AG04449 (cell line): ENCODE measurements at places on chromosomes 16 and 17.

DNA sequence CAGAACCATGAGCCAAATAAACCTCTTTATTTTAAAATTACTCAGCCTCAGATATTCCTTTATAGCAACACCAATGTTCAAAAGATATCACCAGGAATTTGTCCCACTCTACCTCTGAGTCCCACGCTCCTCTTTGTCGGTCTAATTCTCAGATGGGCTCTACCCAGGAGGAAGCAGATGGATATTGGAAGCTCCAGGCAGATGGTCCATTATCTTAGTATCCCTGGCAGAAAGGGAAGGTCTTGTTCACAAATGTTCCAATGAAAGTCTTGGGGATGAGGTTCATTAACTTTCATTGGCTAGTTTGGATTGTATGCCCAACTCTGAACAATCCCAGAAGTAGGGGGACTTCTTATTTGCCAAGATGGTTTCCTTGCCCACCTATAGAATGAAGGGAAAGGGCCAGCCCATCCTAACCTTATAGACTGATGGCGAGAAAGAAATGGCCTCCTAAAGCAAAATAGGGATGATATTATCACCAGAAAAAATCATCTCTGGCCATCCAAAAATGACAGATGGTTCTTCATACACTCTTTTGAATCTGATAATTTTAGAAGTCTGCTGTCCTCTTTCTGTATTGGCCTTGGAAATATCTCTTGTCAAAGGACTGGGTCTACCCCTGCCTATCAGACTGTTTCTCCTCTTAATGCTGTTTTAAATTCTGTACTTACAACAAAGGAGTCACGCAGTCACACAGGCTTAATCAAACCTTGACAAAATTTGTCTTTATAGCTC lies 21.3 kb upstream of the ELAC2 start:
- no peak for DNase-seq

DNA sequence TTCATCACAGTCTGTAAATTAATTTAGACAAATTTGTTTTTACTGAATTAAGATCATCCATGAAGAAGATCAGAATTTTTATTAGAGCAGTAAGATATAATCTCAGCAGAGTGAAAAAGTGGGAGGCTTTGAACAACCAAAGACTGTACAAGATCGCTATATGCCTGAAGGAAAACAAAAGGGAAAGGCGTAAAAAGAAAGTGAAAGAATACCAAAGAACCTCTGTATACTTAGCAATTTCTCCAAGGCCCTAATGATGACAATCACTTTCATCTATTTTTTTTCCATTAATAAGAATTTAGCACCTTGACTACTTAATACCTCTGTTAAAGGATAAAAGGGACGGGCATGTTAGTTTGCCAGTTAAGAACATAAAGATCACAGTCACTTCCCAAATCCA lies 38.6 kb upstream of the ABCA10 start:
- DNase-seq, result no peak

DNA sequence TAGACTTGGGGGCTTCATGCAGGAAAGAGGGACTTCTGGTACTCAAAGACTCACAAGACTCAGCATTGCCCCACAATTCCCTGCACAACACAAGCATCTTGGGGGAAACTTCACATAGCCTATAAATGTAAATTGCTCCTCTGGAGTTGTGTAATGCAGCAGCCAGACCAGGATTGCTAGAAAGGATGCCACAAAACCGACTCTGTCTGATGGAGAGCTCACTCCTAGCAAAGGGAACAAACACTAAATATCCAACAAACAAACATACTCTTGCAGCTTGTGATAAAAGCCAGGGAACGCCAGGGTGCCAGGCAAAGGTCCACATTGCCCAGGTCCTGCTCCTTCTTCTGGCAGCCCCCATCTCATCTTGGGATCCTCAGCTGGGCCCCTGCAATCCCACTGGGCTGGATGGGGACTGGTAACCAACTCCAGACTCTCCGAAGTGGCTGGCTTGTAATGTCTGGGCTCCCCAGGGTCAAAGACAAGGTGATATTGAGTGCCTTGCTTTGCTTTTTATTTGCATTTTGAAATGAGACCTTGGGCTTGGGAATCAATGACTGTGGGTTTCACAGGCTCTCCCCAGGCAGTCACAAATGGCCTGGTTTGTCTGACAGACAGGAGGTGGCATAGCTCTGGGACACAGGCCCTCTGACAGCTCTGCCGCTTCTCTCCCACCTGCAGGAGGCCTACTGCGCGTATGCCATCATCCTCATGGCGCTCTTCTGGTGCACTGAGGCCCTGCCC lies 15.3 kb downstream of the SLC13A2 start:
- DNase-seq, result no peak

GRCh38 chr17:27952366-27952765 lies 59.2 kb upstream of the LYRM9 start:
- no peak for DNase-seq

GRCh38 chr16:75860326-75861053 lies 134.2 kb upstream of the CPHXL start:
- no peak for DNase-seq

DNA sequence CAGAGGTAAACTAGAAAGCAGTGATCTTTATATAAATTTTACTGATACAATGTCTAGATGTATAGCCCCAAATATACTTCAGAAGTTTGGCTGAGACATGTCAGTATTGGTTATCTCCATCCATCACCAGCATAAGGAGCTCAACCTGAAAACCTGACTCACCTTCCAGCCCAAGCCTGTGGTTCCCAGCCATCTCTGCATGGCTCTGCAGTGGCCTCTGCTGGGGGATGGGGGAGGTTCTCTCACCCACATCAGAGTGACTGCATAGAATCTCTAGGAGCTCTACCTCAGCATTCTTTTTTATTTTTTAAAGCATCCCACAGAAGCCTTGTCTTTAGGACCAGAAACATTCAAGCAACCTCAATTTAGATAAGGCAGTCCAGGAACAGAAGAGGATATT lies 27.3 kb downstream of the USP7 start:
- DNase-seq, result no peak

DNA sequence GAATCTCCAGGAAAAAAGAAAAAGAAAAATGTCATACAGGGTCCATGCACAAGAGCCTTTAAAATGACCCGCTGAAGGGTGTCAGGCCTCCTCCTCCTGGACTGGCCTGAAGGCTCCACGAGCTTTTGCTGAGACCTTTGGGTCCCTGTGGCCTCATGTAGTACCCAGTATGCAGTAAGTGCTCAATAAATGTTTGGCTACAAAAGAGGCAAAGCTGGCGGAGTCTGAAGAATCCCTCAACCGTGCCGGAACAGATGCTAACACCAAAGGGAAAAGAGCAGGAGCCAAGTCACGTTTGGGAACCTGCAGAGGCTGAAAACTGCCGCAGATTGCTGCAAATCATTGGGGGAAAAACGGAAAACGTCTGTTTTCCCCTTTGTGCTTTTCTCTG lies 845 bp downstream of the STH start:
- no peak for DNase-seq

GRCh38 chr17:49597928-49598655 lies 22.4 kb downstream of the NXPH3 start:
- DNase-seq, result no peak

DNA sequence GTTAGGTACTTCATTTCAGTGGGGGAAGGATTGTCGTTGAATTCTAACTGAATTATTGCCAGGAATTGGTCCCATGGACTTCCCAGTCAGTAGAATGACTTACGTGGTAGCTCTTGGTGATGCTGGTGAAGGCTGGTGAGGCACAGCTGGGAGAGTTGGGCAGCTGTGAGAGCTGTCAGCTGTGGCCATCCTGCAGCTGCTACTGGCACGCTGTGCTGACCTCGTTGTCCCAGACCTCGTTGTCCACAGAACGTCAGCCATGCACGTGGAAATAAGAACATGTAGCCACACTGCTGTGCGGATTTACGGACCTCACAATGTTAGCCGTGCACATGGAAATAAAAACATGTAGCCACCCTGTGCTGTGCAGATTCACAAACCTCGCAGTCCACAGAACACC lies 102.3 kb downstream of the NPIPB11 start:
- no peak for DNase-seq

- no peak for DNase-seq
Measured at GRCh38 chr16:30503403-30504296, 22.7 kb downstream of the ZNF768 start.

GRCh38 chr16:29959293-29959692 lies 2.6 kb upstream of the TMEM219 start:
- no peak for DNase-seq

GRCh38 chr17:6756425-6757031 lies 682 bp downstream of the XAF1 start:
- DNase-seq, result no peak

DNA sequence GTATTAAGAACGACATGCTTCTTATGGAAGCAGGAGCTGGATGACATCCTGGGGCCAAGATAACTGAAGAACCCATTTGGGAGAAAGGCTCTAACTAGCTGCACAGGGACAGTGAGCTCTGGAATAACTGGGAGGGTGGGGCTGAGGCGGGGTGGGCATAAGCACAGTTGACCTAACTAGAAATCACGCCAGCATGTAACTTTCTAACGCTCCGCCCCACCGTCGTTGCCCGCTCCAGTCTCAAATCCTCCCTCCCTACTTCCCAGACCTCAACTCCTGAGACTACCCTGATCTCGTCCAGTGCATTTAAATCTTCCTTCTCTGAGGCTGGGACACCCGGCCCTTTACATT lies 436 bp downstream of the PHB1 start:
- no peak for DNase-seq

GRCh38 chr17:56392321-56392720 lies 201.2 kb upstream of the NOG start:
- no peak for DNase-seq

DNA sequence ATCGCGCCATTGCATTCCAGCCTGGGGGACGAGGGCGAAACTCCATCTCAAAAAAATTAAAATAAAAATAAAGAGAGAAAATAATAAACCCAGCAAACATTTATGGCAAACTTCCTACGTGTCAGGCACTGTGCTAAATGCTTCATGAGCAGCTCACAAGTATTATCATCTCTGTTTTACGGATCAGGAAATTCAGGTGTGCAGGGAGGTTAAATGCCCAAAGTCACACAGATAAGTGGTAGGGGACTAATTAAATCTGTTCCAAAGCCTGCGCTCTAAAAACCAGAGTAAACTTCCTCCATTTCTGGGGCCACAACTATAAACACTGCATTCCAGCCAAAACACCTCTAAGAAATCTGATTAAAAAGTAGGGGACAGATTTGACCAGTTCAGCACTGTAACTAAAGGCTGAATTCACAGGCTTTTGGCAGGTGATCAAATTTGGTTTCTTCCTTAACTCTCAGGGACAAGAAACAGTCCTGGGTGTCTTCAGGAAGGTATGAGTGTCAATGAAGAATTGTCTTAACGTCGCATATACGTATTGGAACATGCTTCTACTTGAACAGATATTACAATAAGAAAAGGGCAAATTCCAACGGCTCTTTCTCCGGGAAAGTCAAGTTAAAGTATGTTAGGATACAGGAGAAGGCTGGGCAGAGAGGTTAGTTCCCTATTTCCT lies 996 bp downstream of the STRADA start:
- no peak for DNase-seq

DNA sequence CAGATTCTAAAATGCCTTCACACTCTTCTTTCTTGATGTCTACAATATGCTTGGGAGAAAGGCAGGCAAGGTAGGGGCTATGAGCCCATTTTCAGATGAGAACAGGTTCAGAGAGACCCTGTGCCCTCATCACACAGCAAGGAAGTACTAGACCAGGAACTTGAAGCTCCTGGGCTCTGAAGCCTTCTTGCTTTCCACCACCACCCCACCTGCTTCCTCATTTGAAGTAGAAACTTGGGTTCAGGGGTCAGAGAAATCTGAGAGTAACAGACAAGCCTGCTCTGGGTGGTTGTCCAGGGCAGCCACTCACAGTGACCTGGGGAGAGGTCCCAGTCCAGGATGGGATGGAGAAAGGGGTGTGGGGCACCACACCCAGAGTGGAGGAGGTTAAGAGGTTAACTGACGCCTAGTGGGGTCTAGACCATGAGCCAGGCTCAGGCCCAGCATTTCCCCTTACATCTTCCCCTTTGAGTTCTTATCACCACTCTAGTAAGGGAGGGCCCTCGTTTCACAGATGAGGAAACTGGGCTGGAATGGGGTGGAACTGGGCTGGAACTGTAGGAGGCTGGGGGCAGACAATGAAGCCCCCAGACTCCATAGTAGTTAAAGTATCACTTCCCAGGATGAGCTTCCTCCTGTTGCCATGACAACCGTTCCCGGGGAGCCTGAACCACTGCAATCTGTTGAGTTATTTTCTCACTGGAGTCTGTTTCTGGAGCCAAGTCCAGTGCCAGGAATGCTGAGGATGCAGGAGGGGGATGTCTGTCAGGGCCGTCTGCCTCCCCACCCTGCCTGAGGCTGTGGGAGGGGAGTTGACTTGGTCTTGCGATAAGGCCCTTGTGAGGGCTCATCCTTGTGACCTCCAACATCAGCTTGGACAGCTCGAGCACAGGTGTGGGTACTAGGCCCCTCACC lies 16.2 kb upstream of the PHF12 start:
- no peak for DNase-seq

DNA sequence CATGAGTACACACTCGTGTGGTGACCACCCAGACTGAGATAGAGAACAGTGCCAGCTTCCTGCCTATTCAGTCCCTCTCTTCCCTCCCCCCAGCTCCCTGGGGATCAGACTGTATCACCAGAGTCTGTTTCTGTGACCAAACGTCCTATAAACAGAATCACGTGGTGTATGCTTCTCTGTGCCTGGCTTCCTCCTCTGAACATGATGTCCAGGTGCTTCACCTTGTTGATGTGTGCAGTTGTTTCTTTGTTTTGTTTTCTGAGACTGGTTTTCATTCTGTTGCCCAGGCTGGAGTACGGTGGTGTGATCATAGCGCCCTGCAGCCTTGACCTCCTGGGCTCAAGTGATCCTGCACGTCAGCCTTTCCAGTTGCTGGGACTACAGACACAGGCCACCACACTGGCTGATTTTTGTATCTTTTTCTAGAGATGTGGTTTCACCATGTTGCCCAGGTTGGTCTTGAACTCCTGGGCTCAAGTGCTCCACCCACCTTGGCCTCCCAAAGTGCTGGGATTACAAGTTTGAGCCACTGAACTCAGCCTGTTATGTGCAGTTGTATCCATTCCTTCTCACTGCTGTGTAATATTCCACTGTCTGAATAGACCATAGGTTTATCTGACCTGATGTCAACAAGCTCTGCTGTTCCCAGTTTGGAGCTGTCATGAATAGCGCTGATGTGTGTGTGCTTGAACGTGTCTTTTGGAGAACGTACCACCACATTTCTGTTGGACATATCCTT lies 28.9 kb upstream of the PRM1 start:
- DNase-seq, result no peak

- DNase-seq, result no peak
Measured at GRCh38 chr17:68288804-68289203, 2.1 kb downstream of the SLC16A6 start.

GRCh38 chr16:55179411-55179810 lies 144.6 kb upstream of the IRX6 start:
- DNase-seq, result no peak
